ENCODE measurements at places on chromosomes 2 and 18.

DNA sequence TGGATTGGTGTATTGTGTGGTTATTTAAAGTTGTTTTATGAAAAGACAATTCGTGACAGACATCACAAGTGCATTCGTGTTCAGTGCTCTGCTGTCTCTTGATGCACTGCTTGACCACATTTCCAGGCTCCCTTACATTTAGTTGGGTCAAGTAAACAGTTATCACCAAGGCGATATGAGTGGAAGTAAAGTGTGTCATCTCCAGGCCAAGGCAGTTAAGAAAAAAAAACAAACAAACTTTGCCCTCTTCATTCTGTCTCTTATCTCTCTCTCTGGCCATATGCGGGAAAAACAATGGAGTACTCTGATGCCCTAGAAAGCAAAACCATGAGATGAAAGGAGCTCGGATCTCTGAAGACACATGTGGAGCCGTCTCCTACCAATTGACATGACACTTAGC, 131.1 kb downstream of the DSEL start:
- DNase-seq, result no peak

DNA sequence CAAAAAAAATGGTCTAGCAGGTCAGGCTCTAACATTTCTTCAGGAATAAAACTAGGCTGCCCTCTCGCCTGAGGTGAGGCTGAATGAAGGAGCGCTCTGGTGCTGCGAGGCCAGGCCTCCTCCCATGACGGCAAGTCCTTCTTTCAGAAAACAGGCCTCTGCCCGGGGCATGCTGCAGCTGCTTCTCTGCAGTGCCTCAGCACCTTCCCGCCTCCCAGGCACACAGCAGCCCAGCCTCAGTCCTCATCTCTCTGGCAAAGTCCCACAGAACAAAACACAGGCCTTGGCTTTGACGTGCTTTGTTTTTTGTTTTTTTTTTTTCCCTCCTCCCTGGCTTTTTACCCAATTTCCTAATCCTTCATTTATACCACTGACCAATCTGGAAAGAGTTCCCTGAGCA, 74.8 kb downstream of the BCL11A start:
- DNase-seq, result no peak

GRCh38 chr2:26504002-26504401, 26.1 kb upstream of the OTOF start:
- no peak for DNase-seq

GRCh38 chr2:237509905-237510304, 22.9 kb downstream of the MLPH start:
- no peak for DNase-seq

- DNase-seq, result peak; percentile 37
Measured at GRCh38 chr2:65450393-65450792, 18.0 kb upstream of the SPRED2 start.

GRCh38 chr2:76444732-76445131, 734.0 kb upstream of the GCFC2 start:
- DNase-seq, result no peak

- no peak for DNase-seq
Measured at GRCh38 chr2:1422716-1423285, 9.5 kb downstream of the TPO start.

DNA sequence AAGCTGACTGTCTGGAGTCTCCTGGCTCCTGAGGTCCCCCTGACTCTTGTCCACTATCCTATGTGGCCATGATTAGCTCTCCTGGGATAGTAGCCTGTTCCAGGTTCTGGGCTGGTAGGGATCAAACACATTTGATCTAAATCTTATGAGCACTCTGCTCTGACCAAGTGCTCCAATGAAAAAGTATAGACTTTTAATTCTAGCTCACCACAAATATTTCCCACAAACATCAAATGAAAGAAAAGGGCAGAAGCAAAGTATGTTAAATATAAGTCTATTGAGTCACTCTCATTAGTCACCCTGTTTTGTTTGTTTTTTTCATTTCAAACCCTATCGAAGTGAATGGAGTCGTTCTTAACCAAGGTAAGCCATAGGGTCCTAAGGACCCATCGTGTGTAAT, 39.7 kb upstream of the NEDD4L start:
- DNase-seq, result no peak

DNA sequence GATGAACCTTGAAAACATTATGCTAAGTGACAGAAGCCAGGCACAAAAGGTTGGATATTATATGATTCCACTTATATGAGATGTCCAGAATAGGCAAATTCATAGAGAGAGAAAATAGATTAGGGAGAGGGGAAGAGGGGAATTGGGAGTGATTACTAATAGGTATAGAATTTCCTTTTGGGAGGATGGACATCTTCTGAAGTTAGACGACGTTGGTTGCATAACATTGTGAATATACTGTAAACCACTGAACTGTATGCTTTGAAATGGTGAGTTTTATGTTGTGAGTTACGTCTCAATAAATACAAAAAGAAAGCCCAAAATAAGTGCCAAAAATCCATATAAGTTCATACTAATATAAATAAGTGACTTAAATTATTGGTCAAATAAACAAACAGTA, 18.6 kb upstream of the CYP26B1 start:
- no peak for DNase-seq

DNA sequence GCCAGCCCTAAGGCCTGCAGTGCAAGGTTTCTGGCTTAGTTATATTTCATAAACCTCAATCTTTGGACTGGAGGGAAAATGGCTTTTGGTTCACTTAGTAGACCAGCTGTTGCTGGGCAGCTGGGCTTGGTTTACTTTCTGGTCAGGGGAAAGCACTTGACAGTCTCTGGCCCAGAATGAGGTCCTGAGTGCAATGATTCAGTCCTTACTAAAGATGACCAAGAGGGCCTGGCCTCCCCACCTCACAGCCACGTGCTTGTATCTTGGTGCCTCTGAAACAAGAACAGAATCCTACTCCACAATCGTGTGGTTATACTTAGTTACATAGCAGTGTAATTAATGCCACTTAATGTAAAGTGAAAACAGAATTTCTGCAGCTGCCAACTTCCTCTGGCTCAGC, 325.5 kb upstream of the MEIS1 start:
- no peak for DNase-seq

GRCh38 chr2:86416146-86416545, 25.0 kb upstream of the KDM3A start:
- no peak for DNase-seq

- no peak for DNase-seq
Measured at GRCh38 chr2:32489061-32489460, 132.2 kb downstream of the BIRC6 start.

GRCh38 chr2:2892378-2892777, 485.2 kb downstream of the EIPR1 start:
- no peak for DNase-seq

DNA sequence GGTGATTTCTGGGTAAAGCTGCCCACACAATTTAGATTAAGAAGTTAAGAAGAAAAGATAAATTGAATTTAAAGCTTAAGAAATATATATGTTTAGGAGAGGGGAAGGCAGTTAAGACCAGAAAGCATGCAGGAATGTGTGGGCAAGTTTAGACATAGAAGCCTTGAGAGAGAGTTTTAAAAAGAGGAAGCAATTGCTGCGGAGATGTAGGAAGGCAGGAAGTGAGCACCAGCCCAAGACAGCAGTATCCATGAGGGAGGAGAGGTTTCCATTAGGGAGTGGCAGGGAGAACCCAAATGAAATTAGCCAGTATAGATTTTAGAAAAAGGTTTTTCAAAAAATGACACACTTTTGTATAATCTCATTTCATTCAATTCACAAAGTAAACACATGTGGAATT, 24.3 kb downstream of the DSC2 start:
- no peak for DNase-seq

- DNase-seq, result no peak
Measured at GRCh38 chr2:66790651-66791181, 355.8 kb downstream of the MEIS1 start.

DNA sequence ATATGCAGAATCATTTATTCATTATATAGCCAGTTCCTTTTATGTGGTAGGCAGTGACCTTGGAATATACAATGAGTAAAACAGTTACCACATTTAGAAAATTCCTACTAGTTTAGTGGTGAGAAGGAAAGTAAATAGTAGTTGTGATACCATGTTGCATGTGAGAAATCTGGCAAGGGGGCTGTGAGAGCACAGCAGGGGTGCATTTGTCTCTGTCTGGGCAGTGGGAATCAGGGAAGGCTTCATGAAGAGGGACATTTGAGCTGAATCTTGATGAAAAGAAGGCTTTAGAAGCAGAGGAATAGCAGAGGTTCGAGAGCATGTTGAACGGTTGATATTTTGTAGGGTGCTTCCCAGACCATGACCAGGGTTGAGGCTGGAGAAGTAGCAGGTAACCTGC, 78.7 kb downstream of the RAB3GAP1 start:
- DNase-seq, result no peak

DNA sequence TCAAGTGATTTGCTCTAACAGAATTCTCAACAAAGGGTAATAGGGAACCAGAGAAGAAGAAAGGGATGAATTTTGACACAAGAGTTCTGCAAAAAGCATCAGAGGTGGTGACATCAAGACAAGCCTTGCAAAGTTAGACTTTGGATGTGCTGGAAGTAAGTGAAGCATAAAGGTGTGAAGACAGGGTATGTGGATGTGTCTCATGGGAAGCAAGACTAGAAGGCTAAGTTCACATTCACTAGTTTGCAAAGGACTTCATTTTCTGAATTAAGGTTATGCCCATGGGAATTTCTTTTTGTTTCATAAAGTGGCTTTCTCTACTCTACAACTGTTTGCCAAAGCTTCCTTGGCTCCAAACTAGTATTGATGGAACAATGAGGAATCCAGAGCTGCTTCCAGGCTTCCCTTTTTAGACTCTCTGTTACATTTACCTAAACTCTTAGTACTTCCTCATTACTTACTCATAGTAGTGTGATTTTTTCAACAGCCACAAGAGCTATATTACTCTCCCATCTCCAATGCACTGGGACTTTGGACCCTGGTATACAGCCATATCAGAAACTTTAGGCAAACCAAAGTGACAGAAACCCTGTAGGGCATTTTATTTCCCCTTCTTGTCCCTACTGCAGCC, 21.1 kb upstream of the IHH start:
- no peak for DNase-seq

- no peak for DNase-seq
Measured at GRCh38 chr2:25280051-25280687, 61.6 kb downstream of the DNMT3A start.

GRCh38 chr2:58221909-58222308, 19.2 kb downstream of the FANCL start:
- DNase-seq, result no peak

- DNase-seq, result no peak
Measured at GRCh38 chr2:176483901-176484568, 214.8 kb downstream of the MTX2 start.

GRCh38 chr18:28512357-28512756, 335.4 kb upstream of the CDH2 start:
- DNase-seq, result no peak

DNA sequence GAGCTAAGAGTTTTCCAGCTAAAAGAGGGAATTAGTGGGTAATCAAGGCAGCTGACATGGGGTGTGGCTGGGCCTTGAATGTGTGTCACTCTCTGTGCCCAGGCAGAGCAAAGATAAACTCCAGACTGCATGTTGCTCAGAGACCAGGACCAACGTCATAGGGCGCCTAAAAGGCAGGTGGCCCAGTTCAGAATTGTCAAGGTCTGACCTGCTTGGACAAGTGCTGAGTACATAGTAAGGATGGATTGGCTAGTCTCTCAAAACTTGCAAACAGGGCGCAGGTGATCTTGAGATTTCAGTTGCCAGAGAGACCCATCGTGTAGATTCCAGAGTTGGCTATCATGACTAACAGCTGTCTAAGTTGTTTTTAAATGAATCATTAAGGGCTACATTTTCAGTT, 19.0 kb downstream of the CLUL1 start:
- peak; percentile 51 for DNase-seq

GRCh38 chr2:111225856-111226255, 105.1 kb downstream of the BCL2L11 start:
- DNase-seq, result no peak

- no peak for DNase-seq
Measured at GRCh38 chr2:160063879-160064612, 1.6 kb upstream of the PLA2R1 start.
